CD4-positive, alpha-beta T cell treated with Interleukin-10 for 1 hour (primary cell): ENCODE measurements at places on chromosomes 11 and 22.

- no peak for DNase-seq
Measured at GRCh38 chr11:100706179-100706578, 19.1 kb downstream of the ARHGAP42 start.

DNA sequence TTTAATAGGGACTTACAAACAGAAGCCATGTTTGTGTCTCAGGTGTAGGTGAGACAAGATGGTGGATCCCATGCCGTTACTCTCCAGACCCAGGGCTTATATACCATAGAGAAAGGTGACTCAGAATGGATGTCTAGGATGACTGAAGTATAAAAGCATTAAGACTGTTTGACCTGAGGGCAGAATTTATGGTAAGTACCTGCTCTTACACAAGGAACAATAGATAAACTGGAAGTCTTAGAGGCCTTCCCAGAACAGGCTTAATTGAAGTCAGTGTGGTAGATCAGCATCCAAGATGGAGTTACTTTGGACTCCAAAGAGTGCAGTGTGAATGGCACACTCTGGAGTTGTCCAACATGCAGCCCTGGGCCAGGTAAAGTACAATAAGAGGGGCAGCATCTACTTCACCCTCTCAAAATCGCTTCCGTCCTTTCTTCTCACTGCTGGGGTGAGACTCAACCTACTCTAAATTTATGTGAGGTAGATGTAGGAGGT lies 387.0 kb upstream of the DDI1 start:
- no peak for DNase-seq

GRCh38 chr11:71202598-71202944 lies 49.8 kb downstream of the SHANK2 start:
- no peak for DNase-seq

DNA sequence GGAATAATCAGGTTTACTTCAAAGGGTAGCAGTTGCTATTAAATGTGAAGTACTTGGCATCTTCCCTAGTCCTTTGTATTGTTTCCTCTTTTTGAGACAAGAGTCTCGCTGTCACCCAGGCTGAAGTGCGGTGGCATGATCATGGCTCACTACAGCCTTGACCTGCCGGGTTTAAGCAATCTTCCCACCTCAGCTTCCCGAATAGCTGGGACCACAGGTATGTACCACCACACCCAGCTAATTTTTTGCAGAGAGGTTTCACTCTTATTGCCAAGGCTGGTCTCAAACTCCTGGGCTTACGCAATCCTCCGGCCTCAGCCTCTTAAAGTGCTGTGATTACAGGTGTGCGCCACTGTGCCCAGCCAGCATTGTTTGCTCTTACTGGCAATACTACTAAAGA lies 36.2 kb upstream of the RAPSN start:
- DNase-seq: no peak

GRCh38 chr11:47466701-47467250 lies 17.8 kb upstream of the RAPSN start:
- no peak for DNase-seq

- peak; percentile 82 for DNase-seq
Measured at GRCh38 chr11:118342503-118343161, at the start of gene CD3D. Gene CD3D (minus strand): TSS chr11:118342705. CDS start chr11:118342607, 98 bp downstream.

DNA sequence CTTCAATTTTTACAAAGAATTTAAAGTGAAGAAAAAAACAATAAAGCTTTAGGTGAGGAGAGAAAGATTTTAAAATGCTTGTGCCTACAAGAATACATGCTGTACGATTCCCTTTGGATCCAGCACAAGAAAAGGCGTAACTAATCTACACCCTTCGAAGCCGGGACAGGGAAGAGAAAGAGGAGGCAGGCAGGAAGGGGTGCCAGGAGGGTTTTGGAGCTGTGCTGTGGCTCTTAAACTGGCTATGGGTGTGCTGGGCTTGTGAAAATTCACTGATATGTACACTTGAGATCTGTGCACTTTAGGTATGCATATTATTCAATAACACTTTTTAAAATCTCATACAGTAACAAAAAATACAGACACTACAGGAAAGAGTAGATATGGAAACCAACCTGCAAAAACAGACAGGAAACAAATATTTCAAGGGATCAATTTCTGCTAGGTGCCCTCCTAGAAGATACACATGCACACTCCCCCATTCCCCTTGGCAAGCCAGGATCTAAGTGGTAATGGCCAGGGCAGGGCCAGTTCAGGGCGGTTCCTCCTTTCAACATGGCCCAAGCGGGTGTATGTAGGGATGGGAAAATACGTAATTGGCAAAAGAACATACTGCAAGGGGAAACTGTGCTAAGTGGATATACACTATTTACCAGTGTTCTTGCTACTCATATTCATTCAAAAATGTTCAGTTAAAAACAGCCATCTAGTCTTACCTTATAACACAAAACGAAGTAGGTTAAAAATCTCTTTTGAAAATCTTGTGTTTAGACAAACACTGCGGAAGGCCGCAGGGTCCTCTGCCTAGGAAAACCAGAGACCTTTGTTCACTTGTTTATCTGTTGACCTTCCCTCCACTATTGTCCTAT lies 54.2 kb downstream of the PACSIN2 start:
- no peak for DNase-seq

DNA sequence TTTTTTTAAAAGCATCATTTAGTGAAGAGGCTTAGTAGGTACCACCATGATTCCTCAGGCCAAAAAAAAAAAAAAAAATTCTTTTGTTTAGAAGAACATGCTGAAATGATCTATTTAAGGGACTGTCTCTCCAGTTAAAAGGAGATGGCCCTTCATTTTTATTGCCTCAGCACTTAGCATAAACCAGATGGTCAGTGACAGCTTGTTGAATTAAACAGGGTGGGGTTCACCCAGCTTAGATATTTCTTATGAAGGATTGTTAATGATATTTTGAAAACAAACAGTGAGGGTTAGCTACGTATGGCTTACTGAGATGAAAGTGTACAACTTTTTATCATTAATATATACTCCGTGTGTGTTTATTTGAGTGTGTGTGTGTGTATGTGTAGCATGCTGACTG lies 203.7 kb downstream of the FAM181B start:
- no peak for DNase-seq

DNA sequence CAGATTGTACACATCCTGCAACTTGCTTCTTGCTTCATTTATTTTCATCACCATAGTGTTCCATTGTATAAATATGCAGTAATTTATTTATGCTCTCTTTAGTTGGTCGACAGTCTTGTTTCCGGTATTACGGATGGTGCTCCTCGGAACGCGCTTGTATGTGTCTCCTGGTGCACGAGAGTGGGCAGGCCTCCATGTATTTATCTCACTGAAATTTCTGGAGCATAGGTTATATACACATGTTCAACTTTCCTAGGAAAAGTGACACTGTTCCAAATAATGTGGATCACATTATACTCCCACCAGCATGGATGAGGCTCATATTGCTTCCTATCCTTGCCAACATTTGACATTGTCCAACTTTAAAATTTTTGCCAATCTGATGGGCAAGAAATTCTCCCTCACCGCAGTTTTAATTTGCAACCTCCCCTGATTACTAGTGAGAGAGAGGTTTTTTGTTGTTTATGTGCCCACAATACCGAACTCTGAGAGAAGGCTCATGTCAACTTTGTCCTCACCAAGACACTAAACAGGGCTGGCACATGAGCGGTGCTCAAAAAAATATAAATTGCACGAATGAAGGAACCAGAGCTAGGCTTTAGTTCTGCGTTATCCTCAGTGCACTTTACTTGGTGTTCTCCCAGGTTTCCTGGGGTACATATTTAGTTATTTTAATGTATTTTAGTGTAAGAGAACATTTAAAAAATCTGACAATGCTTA lies 3.8 kb downstream of the CSNK2A3 start:
- no peak for DNase-seq

- DNase-seq: no peak
Measured at GRCh38 chr11:22559416-22559815, 66.2 kb downstream of the FANCF start.

DNA sequence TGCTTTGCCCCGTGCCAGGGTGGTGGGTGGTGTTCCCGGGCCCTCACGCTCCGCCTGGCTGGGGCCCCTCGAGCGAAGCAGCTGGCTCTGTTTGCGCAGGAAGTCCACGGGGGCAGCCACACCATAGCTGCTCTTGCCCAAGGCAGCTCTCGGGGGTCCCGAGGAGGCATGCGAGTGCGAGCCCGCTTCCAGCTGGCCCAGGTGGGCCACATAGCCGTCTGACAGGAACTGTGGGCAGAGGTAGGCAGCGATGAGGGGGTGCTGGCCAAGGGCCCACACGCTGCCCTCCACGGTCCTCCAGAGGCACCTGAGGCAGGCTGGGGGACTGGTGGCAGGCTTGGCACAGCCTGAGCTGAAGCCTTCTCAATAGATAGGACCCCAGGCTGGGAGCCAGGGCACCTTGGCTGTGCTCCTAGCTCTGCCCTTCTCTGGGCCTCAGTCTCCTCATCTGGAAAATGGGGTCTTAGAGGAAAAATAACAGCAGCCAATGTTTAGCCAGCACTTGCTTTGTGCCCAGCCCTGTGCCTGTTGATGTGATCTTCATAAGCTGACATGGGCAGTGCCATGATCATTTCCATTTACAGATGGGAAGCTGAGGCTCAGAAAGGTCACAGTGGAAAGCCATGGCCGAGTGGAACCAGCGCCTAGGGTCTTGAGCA lies 9.4 kb downstream of the AIP start:
- DNase-seq: no peak

DNA sequence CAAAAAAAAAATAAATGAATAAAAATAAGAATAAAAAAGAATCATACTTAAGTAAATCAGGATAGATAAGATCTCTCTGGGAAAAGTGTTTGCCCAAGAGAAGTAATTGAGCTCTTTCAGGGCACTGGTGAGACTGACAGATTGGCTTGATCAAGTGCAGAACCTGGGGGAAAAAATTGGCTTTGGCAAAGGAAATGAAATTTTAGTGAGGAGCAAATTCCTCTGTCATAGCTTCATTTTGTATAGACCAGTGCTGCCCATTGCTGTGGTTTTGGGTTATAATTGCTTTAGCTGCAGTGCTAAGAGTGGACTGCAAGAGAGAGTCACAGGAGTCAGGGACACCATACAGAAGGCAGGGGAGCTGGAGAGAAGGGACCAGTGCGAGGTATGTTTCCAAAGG lies 35.7 kb downstream of the SFI1 start:
- DNase-seq: no peak

GRCh38 chr11:117369534-117369933 lies 41.9 kb downstream of the CEP164 start:
- no peak for DNase-seq

DNA sequence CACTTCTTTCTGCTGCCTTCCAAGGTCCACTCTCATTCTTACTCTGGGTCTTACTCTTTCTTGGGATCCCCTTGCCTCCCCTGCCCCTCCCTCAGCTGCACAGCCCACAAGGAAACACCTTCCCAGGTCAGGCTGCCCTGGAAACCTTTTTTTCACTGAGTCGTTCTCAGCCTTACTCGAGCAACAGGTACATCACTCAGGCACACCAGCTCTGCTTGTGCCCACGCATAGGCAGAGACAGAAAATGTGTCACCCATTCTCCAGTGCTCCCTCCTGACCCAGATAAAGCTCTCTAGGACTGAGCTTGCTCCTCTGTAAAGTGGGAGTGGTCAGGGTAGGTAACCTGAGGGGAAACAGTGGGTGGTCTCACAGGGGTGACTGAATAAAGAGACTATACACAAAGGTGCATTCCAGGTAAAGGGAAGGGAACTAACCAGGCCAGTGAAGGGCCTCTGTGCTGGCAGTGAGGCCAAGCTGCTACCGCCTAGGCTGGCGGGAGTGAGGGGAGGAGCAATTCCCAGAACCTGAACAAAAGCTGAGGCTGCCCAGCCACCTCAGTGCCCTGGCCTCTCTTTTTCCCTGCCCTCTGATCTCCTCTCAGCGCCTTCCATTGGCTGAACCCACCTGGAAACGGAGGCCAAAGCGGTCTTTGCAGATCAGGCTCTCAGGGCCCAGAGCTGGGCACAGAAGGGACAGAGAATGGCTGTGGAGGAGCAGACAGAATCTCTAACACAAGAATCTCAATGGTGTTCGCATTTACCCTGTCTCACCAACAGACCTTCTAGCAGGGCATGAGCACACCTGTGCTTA lies 15.9 kb downstream of the PRG3 start:
- DNase-seq: no peak

- DNase-seq: peak; percentile 14
Measured at GRCh38 chr22:31393893-31394292, 5.5 kb upstream of the DRG1 start.

DNA sequence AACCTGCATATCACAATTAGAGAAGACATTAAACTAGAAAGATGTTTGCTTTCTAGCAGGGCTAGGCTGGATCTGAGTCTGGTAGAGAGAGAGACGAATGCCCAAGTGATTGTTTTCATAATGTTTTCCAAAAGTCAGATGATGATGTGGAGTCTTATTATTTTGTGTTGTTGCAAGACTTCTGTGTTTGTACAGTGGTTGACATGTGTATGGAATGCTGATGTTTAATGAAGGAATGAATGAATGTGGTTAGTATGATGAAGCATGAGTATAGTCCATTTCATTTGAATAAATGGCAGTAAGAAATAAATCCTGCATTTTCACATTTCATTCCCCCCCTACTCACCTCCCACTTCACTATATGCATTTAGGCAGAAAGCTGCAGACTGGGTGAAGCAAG lies 69.6 kb downstream of the PPP2R1B start:
- DNase-seq: no peak

DNA sequence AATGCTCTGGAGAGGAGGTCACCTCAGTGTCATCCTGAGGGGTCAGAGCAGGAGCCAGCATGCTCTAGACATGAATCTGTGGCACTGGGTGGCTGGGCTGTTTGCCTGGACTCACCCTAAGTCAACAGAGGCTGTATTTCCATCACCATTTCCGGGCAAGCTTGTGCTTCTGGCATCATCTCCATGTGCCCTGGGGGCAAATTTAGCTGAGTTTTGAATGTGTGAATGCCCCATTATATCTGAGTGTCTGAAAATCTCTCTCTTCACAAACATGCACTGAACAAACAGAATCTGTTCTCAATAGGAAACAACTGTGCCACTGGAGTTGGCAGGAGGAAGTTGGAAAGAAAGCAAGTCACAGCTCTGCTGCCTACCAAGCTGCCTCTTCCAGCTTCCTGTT lies 356.2 kb downstream of the GRM5 start:
- DNase-seq: no peak
